Chondrocyte (in vitro differentiated cells): ENCODE measurements at places on chromosomes 16 and 17. TPM values are rescaled to one million over a fixed set of nuclear protein-coding genes. Genes with fewer than 3 reads are reported as not detected.
A peak's percentile ranks its signal among the peaks of the same experiment; 100 is the strongest.

UTS2R gene
- not detected in 3 replicates for total RNA-seq

VPS35 gene
- 105 to 115 TPM (median 112 TPM) in 3 replicates for total RNA-seq

NAGS gene
- 0.40 to 0.51 TPM (median 0.41 TPM) in 3 replicates for total RNA-seq

POLR2C gene
- 38.6 to 53.0 TPM (median 44.8 TPM) in 3 replicates for total RNA-seq

ASB16 gene
- not detected in 3 replicates for total RNA-seq

MT3 gene
- 0.77 TPM in 1 of 3 replicates, not detected in the others for total RNA-seq

TEKT3 gene
- 0.82 to 2.3 TPM in 2 of 3 replicates, not detected in the other for total RNA-seq

EMP2 gene
- 8.1 to 14.6 TPM (median 11.9 TPM) in 3 replicates for total RNA-seq

HSD3B7 gene
- 10.8 to 12.4 TPM (median 12.3 TPM) in 3 replicates for total RNA-seq

CACNG1 gene
- total RNA-seq, result not detected in 3 replicates

TEKT5 gene
- not detected in 3 replicates for total RNA-seq

GUCY2D gene
- not detected in 3 replicates for total RNA-seq

DNA sequence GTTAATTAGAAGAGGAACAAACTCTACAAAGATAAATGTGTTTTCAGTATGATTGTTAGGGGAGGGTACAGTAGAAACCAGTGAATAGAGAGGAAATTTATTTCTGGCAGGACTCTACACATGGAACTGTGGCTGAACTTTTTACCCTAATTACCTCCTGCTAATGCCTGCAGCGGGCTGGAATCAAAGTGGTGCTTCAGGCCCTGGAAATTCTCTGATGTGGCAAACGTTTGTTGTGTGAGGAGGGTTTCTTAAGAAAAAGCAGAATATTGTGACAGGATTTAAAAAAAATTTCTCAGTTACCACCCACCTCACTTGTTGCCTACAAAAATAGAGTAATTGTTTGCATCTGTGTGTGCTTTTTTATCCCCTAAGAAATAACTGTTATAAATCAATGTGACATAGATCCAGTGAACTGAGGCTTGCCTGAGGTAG is 154.5 kb downstream of the BCAS3 start:
- H3K4me3 ChIP-seq, result no peak overlapping the region
- H3K27ac ChIP-seq, result no peak overlapping the region
- H3K36me3 ChIP-seq, result no peaks in the 10 kb centered on the region
- no peak for DNase-seq
- no peaks in the 10 kb centered on the region for H3K27me3 ChIP-seq

- no peak for DNase-seq
- H3K27ac ChIP-seq, result no peak overlapping the region
- peaks cover 21% of the 10 kb centered on the region for H3K4me1 ChIP-seq
- no peaks in the 10 kb centered on the region for H3K27me3 ChIP-seq
- H3K36me3 ChIP-seq, result no peaks in the 10 kb centered on the region
Measured at GRCh38 chr17:73318427-73318813, 6.6 kb upstream of the CDC42EP4 start.

DNA sequence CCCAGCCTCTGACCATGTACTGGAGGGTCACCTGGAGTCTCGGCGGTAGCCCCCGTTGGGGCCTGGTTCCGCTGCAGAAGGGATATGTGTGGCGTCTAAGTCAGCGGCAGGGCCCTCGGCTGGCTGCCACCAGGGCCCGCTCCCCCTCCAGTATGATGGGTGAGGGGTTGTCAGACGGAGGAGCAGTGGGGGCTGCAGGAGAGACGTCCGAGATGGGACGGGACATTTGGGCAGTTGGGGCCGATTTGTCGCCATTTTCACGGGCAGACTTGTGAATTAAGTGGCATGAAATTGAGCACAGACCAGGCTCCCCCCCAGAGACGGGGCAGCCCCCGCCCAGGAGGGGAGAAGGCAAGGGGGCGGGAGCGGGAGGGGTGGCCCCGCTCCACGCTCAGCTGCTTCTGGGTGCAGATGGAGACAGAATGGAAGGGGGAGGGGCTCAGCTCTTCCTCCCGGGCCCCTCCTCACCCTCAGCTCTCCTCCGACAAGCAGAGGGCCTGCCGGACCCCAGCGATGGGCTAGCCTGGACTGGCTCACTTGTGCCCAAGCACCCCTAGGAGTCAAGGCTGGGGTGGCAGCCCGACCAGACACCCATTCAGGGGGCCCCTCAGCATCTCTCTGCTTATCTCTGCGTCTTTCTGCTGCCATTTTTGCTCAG is 52.7 kb upstream of the LHX1 start:
- DNase-seq, result no peak
- H3K27ac ChIP-seq, result no peak overlapping the region
- H3K27me3 ChIP-seq, result peaks cover 30% of the 10 kb centered on the region
- no peaks in the 10 kb centered on the region for H3K4me1 ChIP-seq
- peaks cover 12% of the 10 kb centered on the region for H3K36me3 ChIP-seq

GRCh38 chr16:18958621-18959029 is 25.1 kb upstream of the TMC7 start:
- no peak for DNase-seq
- peaks cover 6% of the 10 kb centered on the region for H3K4me1 ChIP-seq
- no peak overlapping the region for H3K4me3 ChIP-seq

GRCh38 chr16:80940069-80940856 is 66.4 kb downstream of the CMC2 start:
- H3K4me1 ChIP-seq, result peaks cover 25% of the 10 kb centered on the region
- no peak for DNase-seq
- no peaks in the 10 kb centered on the region for H3K27me3 ChIP-seq
- no peak overlapping the region for H3K27ac ChIP-seq
- no peak overlapping the region for H3K4me3 ChIP-seq

- no peak overlapping the region for H3K4me3 ChIP-seq
- no peaks in the 10 kb centered on the region for H3K4me1 ChIP-seq
- no peak overlapping the region for H3K27ac ChIP-seq
- no peaks in the 10 kb centered on the region for H3K36me3 ChIP-seq
- H3K27me3 ChIP-seq, result peaks cover 52% of the 10 kb centered on the region
- no peak for DNase-seq
Measured at GRCh38 chr16:50526249-50526648, 21.9 kb upstream of the NKD1 start.

DNA sequence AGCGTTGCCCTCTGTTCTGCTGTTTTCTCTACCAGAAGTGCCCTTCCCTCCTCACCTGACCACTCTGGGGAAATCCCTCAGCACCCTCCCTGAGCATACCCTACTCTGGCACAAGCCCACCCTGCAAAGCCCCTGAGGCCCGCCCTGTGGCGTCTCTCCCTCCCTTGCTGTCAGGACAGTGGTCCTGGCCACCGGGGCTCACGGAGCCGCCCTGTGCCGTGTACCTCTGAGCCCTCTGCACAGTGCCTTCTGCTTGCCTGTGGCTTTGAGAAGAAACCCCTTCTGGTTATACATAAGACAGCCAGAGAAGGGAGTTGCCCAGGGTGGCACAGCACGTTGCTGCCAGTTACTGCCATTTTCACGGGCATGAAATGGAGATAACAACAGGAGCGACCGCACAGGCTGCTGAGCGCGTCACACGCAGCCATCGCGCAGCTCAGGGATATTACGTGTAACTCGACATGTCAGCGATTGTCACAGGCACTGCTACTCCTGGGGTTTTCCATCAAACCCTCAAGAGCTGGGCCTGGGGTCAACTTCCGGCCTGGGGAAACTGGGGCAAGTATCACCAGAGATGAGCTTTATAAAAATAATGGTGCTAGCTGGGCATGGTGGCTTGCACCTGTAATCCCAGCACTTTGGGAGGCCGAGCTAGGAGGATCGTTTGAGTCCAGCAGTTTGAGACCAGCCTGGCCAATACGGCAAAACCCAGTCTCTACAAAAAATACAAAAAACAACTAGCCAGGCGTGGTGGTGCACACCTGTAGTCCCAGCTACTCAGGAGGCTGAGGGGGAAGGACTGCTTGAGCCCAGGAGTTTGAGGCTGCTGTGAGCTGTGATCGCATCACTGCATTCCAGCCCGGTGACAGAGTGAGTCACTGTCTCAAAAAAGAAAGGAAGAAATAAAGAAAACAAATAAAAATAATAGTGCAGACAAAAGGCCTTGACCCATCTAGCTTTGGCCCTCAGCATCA is 14.8 kb downstream of the SCGB1C2 start:
- no peaks in the 10 kb centered on the region for H3K4me1 ChIP-seq
- no peak overlapping the region for H3K4me3 ChIP-seq
- H3K27me3 ChIP-seq, result peaks cover 2% of the 10 kb centered on the region
- no peak overlapping the region for H3K27ac ChIP-seq

GRCh38 chr17:74749279-74750038 is 1.0 kb downstream of the NHERF1 start:
- peak overlapping the region; percentile 88 for H3K4me3 ChIP-seq
- DNase-seq, result no peak
- H3K4me1 ChIP-seq, result peaks cover 53% of the 10 kb centered on the region
- no peaks in the 10 kb centered on the region for H3K27me3 ChIP-seq
- H3K36me3 ChIP-seq, result peaks cover 3% of the 10 kb centered on the region
- peak overlapping the region; percentile 93 for H3K27ac ChIP-seq

- no peak for DNase-seq
- H3K27me3 ChIP-seq, result no peaks in the 10 kb centered on the region
- no peaks in the 10 kb centered on the region for H3K36me3 ChIP-seq
Measured at GRCh38 chr16:87006021-87006420, 311.2 kb downstream of the C16orf95 start.

GRCh38 chr17:64638552-64639203 is 23.4 kb downstream of the SMURF2 start:
- no peak overlapping the region for H3K4me3 ChIP-seq
- peaks cover 47% of the 10 kb centered on the region for H3K4me1 ChIP-seq
- no peaks in the 10 kb centered on the region for H3K27me3 ChIP-seq
- no peak for DNase-seq
- H3K36me3 ChIP-seq, result peaks cover 4% of the 10 kb centered on the region
- H3K27ac ChIP-seq, result peak overlapping the region; percentile 5

- no peak for DNase-seq
- H3K4me3 ChIP-seq, result no peak overlapping the region
- H3K27me3 ChIP-seq, result no peaks in the 10 kb centered on the region
Measured at GRCh38 chr16:53937161-53937880, 233.4 kb downstream of the FTO start.

GRCh38 chr16:680967-681745 is 946 bp downstream of the STUB1 start:
- peaks cover 10% of the 10 kb centered on the region for H3K36me3 ChIP-seq
- peak overlapping the region; percentile 71 for H3K27ac ChIP-seq
- peak overlapping the region; percentile 75 for H3K4me3 ChIP-seq
- no peak for DNase-seq
- no peaks in the 10 kb centered on the region for H3K27me3 ChIP-seq

GRCh38 chr16:68590201-68590994 is 51.3 kb downstream of the ZFP90 start:
- no peak overlapping the region for H3K27ac ChIP-seq
- peak; percentile 95 for DNase-seq
- H3K4me3 ChIP-seq, result peak overlapping the region; percentile 37
- H3K4me1 ChIP-seq, result peaks cover 7% of the 10 kb centered on the region

DNA sequence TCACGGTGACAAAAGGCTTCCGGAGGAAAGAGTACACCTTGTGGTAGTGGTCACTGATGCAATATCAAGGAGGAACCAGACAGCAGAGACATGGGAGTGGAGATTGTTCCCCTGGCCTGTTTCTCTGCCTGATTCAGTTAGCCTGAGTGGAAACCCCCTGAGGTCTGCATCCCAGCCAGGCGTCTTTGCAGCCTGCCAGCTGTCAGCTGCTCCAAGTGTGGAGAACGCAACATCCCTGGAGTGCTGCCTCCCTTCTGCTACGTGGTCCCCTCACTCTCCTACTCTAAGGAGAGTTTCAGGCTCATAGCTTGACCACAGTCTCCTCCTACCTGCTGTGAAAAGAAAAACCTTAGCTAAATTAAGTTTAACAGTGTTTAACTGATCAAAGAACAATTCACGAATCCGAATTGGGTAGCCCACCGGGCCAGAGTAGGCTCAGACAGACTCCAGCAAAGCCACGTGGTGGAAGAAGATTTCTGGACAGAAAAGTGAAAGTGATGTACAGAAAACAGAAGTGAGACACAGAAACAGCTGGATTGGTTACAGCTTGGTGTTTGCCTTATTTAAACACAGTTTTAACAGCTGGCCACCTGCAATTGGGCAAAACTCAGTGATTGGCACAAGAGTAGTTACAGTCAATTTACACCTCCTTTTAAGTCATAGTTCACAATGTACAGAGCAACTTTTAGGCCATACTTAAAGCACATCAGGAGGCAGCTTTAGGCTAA is 188.6 kb downstream of the DNAH9 start:
- H3K36me3 ChIP-seq, result no peaks in the 10 kb centered on the region
- H3K27ac ChIP-seq, result no peak overlapping the region
- H3K27me3 ChIP-seq, result peaks cover 1% of the 10 kb centered on the region
- H3K4me3 ChIP-seq, result no peak overlapping the region

- H3K4me1 ChIP-seq, result peaks cover 38% of the 10 kb centered on the region
- H3K27ac ChIP-seq, result peak overlapping the region; percentile 8
- peak overlapping the region; percentile 36 for H3K4me3 ChIP-seq
- peaks cover 28% of the 10 kb centered on the region for H3K36me3 ChIP-seq
- H3K27me3 ChIP-seq, result no peaks in the 10 kb centered on the region
Measured at GRCh38 chr17:50145532-50146229, 4.8 kb downstream of the PPP1R9B start.

DNA sequence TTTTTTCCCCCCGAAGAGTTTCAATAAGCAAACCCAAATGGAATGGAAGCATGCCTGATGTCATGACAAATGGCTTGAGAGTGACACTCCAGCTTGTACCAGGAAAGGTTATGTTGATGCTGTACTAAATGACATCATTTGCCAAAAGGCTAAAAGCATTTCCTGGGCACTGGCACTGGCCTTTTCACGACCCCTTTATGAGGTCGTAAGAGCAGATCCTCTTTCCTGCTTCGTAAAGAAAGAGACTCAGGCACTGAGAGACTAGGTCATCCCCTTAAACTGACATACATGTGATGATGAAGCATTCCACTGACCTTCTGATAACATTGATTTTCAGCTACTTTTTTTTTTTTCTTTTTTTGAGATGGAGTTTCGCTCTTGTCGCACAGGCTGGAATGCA is 30.5 kb downstream of the CEP295NL start:
- H3K27me3 ChIP-seq, result no peaks in the 10 kb centered on the region
- peaks cover 57% of the 10 kb centered on the region for H3K4me1 ChIP-seq
- no peak overlapping the region for H3K27ac ChIP-seq
- no peak for DNase-seq
- peaks cover 11% of the 10 kb centered on the region for H3K36me3 ChIP-seq
- no peak overlapping the region for H3K4me3 ChIP-seq

DNA sequence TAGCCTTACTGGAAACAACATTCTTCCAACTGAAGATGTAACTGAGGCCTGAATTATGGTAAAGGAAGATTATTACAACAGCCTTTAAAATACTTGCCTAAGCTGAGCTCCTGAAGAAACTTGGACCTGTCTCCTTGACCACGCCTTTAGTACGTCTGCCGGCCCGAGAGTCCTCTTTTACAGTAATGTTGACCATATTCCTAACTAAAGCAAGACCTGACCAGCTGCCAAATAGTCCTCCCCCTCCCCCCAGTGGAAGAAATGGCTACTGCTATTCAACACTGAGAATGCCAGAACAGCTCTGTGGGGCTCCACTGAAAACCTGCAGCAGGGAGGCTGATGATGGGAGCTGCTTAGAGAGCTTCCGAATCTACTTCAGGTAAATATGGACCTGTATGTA is 12.6 kb upstream of the FOXJ1 start:
- no peak for DNase-seq
- no peaks in the 10 kb centered on the region for H3K36me3 ChIP-seq
- H3K4me3 ChIP-seq, result no peak overlapping the region
- H3K27ac ChIP-seq, result no peak overlapping the region
- H3K4me1 ChIP-seq, result no peaks in the 10 kb centered on the region

DNA sequence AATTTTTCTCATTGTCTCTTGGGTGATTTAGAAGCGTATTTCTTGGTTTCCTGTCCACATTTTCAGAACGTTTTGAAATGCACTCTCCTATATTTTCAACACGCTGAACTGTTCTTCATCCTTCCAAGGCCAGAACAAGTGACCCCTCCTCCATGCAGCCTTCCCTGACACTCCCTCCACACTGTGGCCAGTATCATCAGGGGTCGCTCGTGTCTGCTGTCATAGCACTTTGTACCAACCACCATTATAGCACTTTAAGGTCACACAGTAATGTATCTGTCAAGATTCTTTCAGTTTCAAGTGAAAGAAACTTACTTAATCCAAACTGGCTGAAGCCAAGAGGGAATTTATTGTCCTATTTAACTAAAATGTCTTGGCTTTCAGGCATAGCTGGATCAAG is 17.5 kb upstream of the IL21R start:
- DNase-seq, result no peak
- H3K4me3 ChIP-seq, result no peak overlapping the region
- no peaks in the 10 kb centered on the region for H3K27me3 ChIP-seq
- no peak overlapping the region for H3K27ac ChIP-seq
